ENCODE measurements at places on chromosomes 1 and 21.

DNA sequence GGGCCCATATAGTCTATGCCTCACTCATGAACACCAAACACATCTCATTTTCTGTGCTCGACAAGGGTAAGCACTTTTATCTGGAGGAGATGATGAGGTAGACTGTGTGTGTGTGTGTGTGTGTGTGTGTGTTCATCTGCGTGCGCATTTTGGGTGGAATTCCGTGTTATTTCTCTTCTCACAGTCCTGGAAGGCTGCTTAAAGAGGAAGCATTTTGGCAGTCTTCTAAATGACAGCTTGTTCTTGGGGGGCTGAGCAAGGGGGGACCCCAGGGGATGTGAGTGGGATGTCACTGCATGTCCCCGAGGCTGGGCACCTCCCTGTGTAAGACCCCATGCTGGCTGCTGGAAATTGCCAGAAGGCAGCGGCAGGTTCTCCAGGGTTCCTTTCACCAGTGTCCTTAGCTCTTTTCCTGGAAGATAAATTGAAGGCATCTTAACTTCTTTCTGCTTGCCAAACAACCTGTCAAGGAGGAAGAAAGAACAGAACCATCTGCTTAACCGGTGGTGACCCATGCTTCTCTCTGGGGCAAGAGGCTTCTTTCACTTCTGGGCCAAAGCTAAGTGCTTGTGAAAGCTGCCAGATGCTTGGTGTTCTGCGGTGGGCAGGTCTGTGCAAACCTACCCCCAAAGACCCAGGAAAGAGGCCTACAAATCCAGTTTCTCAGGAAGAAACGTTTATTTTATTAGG lies 9.9 kb upstream of the RD3 start:
- no peak for DNase-seq

- DNase-seq: no peak
Observed at GRCh38 chr1:42280821-42281220, 54.2 kb downstream of the FOXJ3 start.

- no peak for DNase-seq
Observed at GRCh38 chr1:234528074-234528865, 49.3 kb upstream of the TARBP1 start.

GRCh38 chr1:225670356-225670755 lies 17.4 kb upstream of the ENAH start:
- no peak for DNase-seq

- DNase-seq: no peak
Observed at GRCh38 chr1:113551728-113552127, 161.4 kb downstream of the MAGI3 start.

DNA sequence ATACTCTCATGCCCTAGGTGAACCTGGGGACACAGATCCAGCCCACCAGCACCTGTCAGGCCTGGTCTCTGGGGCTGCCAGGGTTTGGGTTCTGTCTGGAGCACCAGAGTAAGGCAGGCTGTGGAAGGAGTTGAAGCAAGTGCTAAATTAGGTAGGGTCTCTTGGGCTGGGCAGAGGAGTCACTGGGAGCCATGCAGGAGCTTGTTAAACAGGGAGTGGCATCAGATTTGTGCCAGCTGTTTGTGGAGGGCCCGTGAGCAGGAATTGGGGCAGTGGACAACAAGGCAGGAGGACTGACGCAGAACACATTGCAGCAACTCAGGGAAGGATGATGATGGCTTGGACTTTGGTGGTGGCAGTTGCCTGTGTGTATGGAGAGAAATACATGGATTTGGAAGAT lies 56.3 kb downstream of the PTPRF start:
- DNase-seq: no peak

DNA sequence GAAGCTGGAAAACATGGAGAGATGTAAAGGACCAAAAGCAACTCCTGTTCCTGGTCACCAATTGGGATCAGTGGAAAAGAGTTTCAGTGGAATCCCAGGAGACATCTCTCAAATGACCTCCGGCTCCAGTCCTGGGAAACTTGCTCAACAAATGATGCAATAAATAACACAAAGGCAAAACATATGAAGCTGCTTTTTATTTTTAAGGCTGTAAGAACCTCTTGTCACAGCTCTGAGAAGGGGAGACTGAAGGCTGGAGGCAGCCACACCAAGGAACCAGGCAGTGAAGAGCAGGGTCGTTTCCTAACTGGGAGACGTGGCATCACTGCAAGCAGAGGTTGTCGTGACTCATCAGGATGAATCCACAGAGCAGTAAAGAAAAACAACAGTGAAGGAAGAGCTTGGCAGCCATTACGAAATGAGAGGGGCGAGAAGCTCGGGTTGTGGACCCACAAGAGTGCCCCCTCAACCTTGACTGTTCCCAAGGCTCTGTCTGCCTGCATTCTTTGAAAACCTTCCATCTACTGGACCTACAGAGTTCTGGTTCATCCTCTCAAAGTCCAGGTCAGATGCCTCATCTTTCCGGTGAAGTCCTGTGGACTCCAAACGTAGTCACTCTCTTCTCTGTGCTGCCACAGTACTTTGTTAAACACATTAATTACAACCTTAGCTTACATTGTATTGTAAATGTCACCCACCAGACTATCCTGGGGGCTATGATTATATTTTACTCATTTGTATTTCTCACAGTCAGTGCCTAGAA lies 32.1 kb downstream of the JAK1 start:
- peak; percentile 22 for DNase-seq

DNA sequence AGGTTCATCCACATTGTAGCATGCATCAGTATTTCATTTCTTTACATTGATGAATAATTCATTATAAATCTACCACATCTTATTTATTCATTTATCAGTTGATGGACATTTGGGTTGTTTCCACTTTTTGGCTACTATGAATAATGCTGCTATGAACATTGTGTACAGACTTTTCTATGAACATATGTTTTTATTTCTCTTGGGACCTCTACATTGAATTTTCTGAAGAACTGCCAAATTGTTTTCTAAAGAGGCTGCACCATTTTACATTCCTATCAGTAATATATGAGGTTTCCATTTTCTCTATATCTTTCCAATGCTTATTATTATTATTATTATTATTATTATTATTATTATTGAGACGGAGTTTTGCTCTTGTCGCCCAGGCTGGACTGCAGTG lies 81.3 kb upstream of the SELENON start:
- no peak for DNase-seq

- no peak for DNase-seq
Observed at GRCh38 chr1:23103001-23103889, 65.4 kb downstream of the LUZP1 start.

DNA sequence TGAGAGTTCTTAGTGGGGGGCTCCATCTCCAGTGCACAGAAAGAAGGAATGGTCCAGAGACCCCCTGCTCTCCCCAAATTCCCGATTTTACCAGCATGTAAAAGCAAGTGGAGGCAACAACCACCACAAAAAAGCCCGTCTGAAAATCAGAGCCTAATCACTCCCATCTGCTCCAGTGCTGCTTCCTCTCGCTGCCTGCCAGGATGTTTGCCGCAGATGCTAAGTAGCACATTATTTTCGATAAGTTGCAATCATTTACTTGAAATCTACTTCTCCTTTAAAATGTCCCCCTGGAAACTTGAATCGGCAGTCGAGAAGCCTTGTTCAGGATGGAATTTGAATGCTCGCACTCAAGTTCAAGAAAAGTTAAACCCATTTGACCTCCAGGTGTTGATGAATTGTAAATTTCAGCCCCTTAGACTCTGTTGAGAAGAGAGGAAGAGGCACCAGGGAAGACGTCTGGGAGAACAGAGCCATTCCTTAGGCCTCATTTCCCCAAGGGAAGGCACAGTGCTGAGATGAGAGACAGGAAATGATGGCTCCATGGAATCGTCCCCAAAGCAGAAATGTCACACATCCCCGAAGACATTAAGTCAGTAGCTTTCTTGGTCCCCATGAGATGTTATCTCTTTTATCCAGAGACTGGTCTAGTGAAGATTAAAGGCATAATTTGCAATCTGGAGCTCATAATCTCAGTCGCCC lies 221.3 kb downstream of the PBX1 start:
- no peak for DNase-seq

GRCh38 chr1:210301615-210302000 lies 27.1 kb upstream of the HHAT start:
- no peak for DNase-seq

GRCh38 chr1:230849451-230850224 lies 18.7 kb downstream of the C1orf198 start:
- DNase-seq: no peak

DNA sequence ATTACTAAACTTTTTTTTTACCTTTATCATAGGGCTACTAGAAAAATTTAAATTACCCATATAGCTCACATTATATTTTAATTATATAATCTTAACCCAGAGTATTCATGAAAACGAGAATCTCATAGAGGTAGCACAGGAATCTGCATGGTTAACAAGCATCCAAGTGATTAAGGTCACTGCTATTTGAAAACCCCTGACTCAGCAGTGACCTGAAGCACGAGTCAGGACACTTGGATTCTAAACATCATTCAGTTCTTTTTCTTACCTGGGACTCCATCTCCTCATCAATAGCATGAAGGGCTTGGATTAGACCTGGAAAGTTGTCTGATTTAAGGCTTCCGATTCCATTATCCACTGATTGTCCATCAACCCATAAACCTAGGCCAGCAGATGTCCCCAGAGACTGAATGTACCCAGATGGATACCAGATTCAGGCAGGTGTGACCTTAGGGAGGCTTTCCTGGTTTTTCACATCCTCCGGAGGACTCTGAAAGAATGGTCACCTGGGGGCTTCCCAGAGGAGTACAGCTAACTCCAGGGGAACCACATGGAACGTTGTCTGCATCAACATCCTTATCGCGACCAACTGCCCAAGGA lies 174.3 kb downstream of the SETD4 start:
- DNase-seq: no peak

DNA sequence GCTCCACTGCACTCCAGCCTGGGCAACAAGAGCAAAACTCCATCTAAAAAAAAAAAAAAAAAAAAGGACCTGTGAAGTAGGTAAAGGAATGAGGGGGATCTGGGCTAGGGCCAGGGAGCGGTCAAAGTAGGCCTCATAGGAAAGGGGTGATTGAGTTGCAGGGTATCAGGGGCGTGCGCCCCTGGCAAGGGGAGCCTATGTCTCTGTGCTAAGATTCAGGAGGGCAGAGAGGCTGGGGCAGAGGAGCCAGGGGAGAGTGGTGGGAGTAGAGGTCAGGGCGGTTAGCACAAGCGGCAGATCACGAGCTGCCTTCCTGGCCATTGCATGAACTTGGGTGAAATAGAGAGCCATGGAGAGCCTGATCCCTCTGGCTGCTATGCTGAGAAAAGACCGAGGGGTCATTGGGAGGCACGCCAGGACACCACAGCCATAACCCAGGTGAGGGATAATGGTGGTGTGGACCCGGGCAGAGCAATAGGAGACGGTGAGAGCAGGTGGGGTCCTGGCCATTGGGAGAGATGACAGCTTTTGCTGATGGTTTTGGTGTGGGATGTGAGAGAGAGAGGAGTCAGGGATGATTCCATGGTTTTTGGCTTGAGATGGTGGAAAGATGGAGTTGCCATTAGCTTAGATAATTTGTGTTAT lies 30.6 kb upstream of the CSF1 start:
- DNase-seq: no peak

DNA sequence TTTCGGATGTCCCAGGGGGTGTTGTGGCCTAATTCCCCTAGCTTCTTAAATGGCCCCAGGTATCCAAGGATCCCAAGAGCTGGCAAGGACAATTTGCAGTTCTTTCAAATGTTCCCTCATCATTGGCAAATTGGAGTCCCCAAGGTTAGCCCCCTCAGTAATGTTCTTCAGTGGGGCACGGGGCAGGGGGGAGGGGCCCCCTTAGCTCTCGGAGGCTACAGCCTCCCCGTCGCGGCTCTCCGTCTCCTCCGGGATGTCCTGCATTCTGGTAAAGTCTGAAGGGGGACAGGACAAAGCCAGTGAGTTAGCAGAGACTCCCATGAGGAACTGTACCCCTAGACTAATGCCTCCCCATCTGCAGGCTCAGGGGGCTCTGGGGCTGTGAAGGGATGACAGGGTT lies 6.3 kb downstream of the RXFP4 start:
- DNase-seq: no peak

DNA sequence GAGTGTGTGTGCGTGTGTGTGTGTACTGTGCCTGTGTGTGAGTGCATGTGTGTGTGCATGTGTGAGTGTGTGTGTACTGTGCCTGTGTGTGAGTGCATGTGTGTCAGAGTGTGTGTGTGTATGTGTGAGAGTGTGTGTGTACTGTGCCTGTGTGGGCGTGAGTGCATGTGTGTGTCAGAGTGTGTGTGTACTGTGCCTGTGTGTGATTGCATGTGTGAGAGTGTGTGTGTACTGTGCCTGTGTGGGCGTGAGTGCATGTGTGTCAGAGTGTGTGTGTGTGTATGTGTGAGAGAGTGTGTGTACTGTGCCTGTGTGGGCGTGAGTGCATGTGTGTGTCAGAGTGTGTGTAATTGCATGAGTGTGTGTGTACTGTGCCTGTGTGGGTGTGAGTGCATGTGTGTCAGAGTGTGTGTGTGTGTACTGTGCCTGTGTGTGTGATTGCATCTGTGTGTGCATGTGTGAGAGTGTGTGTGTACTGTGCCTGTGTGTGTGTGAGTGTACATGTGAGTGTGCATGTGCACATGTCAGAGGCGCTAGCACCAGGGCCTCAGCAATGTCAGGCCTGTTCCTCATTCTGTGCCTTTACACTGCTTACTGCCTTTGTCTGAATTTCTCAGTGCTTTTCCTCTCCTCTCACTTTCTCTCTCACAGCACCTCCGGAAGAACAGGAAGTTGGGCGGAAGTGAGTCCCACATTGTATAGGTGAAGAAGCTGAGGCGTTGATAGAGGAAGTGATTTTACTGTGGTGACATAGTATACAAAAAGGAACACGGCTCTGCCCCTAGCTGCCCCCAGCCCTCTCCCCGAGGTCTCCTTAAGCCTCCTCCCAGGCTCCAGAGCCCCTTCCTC lies 4.9 kb downstream of the SLC5A9 start:
- DNase-seq: peak; percentile 6

DNA sequence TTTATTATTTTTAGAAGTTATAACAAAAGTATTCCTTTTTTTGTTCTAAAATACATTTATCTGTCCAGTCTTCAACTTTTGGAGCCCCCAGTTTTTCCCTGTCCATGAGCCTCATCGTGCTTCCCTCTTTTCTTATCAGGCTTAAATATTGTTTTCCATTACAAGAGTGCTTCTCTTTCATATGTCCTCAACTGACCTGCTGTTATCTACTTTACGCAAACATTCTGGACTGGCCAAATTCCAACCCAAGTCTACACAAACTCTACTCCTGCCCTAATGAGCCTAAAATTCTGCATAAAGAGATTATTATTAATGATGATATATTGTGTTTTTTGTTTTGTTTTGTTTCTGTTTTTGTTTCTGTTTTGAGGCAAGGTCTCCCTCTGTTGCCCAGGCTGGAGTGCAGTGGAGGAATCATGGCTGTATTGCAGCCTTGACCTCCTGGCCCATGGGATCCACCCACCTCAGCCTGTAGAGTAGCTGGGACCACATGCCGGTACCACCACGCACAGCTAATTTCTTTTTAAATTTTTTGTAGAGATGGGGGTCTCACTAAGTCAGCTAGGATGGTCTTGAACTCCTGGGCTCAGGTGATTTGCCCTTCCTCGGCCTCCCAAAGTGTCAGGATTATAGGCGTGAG lies 318.8 kb upstream of the NEGR1 start:
- no peak for DNase-seq

Data from CD4-positive, alpha-beta T cell treated with Interferon gamma for 1 hour (primary cell).